ENCODE measurements at places on chromosomes 7 and 10.
A peak's percentile ranks its signal among the peaks of the same experiment; 100 is the strongest.

- no peak for DNase-seq
These were observed 54.7 kb upstream of the LANCL2 start for GRCh38 chr7:55310287-55311025.

DNA sequence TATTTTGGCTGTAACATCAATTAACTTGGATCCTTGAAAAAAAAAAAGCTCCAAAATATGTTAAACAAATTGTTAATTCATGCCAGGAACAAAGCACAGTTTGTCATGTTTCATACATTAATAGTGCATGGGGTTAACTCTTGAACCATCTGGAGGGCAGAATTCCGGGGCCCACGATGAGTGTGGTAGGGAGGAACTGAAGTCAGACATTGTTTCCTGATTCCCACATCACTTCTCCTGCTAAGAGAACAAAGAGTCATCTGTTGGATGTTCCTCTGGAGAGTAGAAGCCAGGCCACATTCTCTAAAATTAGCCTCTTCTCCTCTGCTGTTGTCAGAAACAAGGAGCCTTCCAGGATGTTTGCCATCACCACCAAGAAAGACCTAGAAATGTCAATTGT lies 54.6 kb downstream of the TMEM178B start:
- no peak for DNase-seq

GRCh38 chr7:102463841-102464576 lies 654 bp downstream of the ALKBH4 start:
- DNase-seq, result no peak

GRCh38 chr10:15084502-15084922 lies 4.1 kb downstream of the ACBD7 start:
- DNase-seq, result peak; percentile 62

DNA sequence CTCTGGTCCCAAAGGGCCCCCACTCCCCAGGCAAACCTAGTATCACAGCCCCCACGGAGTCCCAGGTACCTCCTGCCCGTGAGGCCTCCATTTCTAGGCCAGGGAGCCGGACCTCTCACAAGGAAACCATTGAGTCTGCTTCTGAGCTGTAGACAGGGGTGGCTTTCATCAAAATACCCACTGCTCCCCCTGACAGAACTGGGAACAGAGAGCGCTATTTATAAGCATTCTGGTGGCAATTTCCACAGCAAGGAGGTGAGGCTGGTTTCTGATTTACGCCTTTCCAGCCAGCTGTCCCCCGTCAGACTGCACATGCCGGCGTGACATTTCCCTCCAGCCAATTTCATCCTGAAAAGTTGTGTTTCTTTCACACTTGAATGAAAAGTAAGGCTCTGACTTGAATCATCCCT lies 407.5 kb upstream of the PRKCQ start:
- DNase-seq, result no peak

DNA sequence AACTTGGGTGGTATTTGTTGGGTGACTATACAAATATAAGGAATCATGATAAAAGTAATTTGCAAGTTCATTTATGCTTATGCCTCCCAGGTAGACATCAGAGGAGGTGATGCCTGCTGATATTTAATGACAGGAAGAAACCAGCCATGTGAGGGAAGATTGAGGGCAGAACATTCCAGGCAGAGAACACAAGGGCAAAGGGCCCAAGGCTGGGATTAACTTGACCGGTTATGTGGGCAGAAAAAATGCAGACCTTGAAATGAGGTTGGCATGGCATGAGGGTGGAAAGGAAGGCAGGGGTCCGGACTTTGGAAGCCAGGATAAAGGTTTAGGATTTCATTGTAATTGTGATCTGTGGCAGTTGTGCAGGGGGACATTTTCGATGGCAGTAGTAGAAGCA lies 68.0 kb upstream of the MTPN start:
- DNase-seq, result no peak
